ENCODE measurements at places on chromosomes 2 and 18.

- DNase-seq, result no peak
Measured at GRCh38 chr2:74873678-74874640, 40.0 kb downstream of the HK2 start.

- DNase-seq, result no peak
Measured at GRCh38 chr18:79853993-79854364, 56.2 kb downstream of the KCNG2 start.

GRCh38 chr2:133477616-133477990 lies 90.7 kb downstream of the NCKAP5 start:
- no peak for DNase-seq

DNA sequence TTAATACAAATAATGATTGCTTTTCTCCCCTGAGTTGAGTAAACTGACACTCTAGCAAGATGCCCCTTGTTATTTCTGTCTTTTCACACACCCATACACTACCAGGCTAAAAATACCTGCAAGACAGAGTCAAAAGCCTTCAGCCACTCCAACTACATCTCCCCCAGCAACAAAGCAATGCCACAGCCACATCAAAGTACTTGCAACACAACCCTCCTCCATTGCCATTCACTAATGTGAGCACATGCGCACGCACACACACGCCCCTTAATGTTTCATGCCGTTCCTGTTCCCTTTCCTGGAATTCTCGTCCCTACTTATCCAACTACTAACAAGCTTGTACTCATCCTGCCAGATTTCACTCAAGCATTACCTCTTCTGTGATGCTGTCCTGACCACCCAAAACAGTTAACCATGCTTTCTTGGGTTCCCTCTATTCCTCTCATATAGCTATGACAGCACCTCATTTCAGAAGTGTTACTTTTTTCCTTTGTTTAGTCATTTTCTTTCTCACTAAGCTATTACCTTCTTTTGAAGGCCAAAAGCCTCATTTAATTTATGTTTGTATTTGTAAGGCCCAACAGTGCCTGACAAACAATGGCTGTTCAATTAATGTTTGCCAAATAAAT lies 29.6 kb downstream of the SLC25A12 start:
- no peak for DNase-seq

DNA sequence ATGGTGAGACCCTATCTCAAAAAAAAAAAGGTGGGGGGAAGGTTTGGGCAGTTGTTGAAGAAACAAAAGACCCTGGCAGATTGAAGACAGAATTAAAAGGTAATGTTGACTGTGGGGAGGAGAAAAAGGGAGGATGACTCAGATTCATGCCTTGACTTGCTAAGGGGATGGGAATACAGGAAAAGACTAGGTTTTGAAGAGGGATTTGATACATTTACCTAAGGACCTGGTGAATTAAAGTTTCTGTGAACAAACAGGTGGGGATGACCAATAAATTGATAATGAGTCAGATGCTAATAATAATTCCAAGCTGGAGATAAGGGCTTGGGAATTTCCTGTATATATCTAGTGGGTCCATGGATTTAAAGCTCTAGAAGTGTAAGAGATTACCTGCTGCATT lies 27.6 kb downstream of the TTR start:
- no peak for DNase-seq

GRCh38 chr2:213766465-213766901 lies 482.2 kb downstream of the SPAG16 start:
- DNase-seq, result no peak

DNA sequence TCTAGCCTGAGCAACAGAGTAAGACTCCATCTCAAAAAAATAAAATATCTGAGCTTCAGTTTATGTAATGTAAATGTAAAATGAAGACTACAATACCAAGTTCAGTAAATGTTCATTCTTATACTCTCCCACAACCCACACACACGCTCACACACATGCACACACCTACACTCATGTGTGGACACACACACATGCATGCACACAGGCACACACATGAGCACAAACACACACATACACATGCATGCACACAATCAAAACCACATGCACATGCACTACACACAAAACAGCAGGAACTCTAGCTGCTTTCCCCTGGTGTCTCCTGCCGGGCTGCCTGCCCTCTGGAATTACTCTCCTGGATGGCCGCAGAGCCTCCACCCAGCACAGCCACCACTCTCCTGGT lies 90.6 kb downstream of the GFPT1 start:
- no peak for DNase-seq

GRCh38 chr18:1779587-1779986 lies 791.7 kb downstream of the METTL4 start:
- DNase-seq, result no peak

DNA sequence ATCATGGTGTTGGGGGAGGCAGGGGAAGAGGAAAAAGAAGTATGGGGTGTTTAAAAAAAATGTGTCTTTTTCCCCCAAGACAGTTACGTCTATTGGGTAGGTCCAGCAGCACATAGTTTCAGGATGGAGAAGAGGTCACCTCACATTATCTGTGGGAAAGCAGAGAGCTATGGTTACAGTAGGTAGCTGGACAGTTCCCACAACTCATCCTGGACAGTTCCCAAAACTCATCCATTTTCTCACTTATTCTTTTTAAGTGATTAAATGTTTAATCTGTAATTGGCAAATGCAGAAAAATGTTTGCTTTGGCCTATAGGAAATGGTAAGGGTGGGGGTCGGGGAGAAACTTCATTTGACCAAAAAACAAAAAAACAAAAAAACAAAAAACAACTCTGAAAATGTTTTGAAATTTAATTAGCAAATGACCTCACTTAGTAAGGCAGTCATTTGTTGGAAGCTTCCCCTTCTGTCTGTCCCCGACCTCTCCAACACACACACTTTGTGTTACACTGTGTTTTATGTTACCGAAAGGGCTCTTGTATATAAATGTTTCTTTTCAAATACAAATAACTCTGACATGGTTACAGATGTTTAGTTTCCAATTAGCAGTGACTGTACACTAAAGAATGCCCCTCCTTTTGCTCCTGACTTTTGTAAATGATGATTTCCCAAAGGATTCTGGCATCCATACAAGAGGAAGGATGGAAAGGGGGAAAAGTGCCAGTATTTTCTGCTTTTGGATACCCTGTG lies 173.3 kb upstream of the ZFP36L2 start:
- no peak for DNase-seq

- no peak for DNase-seq
Measured at GRCh38 chr2:238685713-238686112, 162.2 kb upstream of the TWIST2 start.

- peak; percentile 98 for DNase-seq
Measured at GRCh38 chr2:113818382-113818951, 62.0 kb upstream of the SLC35F5 start.

- DNase-seq, result no peak
Measured at GRCh38 chr2:219243291-219243761, 1.9 kb downstream of the GLB1L start.

- DNase-seq, result no peak
Measured at GRCh38 chr2:203989521-203989920, 53.0 kb downstream of the ICOS start.

DNA sequence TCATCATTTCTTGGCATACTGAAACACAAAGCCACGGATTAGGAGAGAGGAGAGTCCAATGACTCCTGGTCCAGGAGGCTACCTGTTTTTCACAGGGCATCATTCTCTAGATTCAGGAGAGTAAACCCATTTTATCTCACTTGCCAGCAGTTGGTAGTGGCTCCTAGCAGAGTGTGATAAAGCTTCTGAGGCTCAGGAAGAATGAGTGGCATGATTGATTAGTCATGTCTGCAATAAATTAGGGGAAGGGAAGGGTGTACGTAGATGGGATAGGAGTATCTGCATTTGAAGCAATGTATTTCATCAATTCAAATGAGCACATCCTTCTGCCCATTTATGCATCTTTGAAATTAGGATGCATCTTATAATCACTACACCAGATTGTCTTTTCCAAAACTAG lies 31.1 kb upstream of the PNO1 start:
- DNase-seq, result no peak

- no peak for DNase-seq
Measured at GRCh38 chr18:60347526-60348045, 25.0 kb downstream of the MC4R start.

- no peak for DNase-seq
Measured at GRCh38 chr2:240568678-240569522, 616 bp downstream of the RNPEPL1 start.

DNA sequence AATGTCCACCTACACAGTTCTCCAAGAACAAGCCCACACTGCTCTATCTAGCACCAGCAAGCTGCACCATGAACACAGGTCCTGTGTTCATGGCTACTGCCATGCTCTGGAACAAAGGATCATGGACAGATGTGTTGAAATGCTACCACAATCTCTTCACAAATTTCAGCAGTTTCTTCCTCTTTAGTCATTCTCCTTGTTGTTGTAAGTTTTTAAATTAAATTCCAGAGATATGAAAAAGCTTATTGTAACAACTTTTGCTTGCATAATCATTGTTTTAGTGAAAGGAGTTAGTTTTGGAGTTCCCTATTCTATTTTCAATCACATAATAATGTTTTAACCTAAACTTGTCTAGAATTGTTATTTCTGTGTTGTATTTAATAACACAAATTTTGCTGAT lies 17.2 kb upstream of the NAPG start:
- no peak for DNase-seq

DNA sequence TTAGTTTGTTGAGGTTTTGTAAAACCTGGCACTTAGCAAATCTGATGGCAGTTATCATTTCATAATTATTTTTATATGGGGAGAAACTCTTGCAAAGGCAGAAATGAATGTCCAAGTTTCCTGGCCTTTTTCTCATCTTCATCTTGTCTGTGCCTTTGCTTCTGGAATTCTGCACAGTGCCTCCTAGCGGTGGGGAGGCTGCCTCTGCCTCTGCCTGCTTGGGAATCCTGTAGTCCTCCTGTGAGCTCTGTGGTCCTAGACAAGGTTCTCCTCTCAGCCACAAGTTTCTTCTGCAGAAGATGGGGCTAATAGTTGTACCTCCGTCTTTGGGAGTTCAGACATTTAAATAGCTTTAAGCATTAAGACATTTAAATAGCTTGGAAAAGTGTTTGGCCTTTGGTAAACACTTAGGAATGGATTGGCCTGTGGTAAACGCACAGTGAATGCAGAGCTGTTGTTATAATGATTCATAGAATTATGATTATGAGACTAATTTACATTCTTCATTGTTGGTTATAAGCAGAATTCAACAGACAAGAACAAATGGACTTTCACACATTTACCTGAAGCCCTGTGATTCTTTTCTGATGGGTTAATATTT lies 101.2 kb downstream of the ZNF236 start:
- no peak for DNase-seq

- DNase-seq, result no peak
Measured at GRCh38 chr2:8860239-8860638, 22.8 kb upstream of the KIDINS220 start.
